Adipocyte (in vitro differentiated cells): ENCODE measurements at places on chromosomes 2 and 18.

DNA sequence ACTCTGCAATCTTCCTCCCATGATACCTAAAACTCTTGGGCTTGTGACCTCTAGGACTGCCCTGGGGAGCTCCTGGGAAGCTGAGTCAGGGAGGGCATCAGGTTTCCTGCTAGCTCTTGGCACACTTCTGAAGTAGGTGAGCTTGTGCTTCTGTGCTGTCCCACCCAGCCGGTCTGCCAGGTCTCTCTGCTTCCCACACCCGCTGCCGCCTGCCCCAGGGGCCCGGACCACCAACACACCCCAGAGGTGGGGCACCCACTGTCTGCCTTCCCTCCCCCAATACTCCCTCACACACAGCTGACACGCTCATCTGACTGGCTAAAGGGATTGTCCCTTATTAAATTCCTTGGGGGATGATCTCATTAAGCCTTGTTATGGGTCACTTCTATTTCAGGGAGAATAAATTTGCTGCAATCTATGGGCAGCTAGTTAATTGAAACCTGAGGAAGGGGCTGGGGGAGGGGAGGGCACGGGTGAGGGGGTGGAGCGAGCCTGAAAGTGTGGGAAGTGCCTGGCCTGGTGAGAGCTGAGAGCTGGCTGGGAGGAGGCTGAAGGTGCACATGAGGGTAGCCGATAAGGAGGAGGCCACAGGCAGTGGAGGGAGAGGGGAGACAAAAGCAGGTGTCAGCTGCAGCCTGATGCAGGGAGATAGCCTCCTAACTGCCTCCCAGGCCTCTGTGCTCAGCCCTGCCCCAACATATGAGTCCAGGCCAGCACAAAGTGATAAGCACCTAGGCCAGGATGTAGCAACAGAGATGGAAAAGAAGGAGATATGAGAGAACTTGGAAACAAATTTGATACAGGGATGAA lies 48.8 kb downstream of the HAUS1 start:
- DNase-seq, result no peak

DNA sequence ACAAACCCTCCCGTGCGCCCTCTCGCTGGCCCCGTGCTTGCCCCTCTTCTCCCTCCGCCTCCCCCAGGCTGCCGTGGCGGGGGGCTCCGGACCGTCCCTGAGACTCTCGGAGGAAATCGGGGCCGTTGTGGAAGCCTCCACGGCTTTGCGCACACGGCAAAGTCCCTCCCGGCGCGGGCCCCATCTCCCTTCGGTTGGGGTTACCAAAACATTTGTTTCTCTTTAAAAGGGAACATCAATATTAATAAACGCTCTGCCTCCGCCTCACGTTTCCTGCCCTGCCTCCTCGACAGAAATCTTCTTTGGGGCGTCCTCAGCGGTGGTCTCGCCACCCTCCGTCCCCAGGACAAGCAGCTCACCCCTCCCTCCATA lies 3.8 kb downstream of the PAX3 start:
- DNase-seq, result peak; percentile 70

DNA sequence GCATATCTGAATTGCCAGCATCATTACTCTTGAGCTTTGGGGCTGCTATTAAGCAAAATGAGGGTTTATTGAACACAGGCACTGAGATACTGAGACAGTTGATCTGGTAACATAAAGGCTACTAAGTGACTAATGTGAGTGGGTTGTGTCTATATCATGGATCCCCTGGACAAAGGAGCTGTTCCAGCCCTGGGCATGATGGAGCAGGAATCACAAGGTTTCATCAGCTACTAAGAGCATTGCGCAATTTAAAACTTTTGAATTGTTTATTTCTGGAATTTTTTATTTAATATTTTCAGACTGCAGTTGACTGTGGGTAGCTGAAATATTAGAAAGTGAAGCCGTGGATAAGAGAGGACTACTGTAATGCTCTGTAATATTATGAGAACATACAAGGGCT lies 73.5 kb downstream of the MGAT5 start:
- DNase-seq, result peak; percentile 74

DNA sequence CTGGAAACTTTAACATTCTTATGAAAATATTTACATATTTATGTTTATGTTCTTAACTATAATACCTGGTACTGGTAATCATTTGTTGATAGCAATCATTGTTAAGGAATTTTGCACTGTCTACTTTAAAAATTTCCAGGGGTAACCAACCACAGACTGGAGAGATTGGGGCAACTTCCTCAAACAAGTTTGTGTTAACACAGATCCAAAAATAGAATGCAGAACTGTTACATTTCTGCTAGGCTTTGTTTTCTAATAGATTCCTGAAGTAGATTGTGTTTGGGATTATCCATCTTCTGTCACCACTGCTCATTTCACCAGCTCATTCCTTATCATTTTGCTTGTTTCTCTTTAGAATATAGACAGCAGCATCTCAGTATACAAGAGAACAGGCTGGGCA lies 23.7 kb downstream of the RNF125 start:
- DNase-seq, result no peak

GRCh38 chr2:26579025-26579722 lies 62.0 kb downstream of the CIB4 start:
- no peak for DNase-seq

GRCh38 chr2:127064642-127065250 lies 42.2 kb downstream of the BIN1 start:
- peak; percentile 98 for DNase-seq

- no peak for DNase-seq
These were observed 19.8 kb downstream of the VPS4B start for GRCh38 chr18:63402246-63403162.

GRCh38 chr18:45670281-45670962 lies 53.6 kb upstream of the SLC14A1 start:
- DNase-seq, result no peak

- peak; percentile 6 for DNase-seq
These were observed 353.6 kb upstream of the FSIP2 start for GRCh38 chr2:185384822-185385560.

DNA sequence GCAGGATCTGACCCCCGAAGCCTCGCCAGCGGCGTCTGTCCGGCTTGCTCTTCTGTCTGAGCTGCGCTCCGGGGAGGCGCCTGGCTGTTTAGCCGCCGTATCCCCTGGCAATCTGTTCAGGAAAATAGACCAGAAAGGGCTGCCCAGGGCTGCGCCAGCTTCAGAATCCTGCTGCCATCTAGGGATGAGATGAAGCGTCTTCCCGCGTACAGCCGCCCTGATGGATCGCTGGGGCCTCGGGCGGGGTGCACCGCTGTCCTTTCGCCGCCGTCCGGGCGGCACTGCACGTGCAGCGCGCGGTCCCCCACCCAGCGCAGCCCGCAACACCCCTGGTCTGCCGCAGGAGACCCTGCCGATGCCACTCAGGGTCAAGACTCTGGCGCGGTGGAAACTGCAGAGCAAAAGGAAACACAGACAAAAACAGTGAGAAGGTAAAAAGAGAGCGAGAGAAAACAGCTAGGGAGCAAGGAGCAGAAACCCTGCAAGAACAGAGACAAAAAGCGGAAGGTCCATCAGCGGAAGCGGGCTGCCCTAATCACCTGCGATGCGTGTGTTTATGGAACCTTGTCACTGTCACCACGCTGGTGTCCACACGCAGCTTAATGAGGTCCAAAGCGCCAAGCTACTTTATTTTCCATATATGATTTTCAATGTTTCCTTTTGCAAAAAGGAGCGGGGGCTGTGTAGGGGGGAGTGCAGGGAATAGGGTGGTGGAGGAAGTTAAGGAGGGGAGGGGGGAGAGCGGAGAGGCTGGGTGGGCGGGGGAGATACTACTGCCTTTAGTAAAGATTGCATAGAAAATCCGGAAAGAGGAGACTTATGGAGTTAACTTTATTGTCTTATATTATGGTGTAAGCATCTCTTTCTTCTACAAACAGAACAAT lies 2113.3 kb upstream of the PIK3C3 start:
- DNase-seq, result peak; percentile 69

- no peak for DNase-seq
These were observed 126.5 kb downstream of the LPIN1 start for GRCh38 chr2:11872948-11873269.

DNA sequence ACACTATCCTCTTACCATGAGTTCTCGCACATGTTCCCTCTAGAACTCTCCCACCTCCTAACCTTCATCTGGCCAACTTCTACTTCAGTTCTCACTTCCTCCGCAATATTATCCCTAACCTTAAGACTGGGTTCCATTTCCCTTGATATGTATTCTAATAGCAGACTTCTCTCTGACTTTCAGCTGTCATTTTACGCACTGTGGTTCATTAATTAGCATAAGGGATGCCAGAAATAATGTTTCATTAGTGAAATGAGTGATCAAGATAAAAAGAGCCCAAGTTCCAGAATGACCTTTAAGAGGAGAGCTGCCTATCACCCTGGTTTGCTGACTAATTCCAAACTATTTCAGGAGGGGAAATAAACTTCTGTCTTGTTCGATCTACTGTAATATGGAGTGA lies 108.6 kb upstream of the CCDC150 start:
- DNase-seq, result no peak

GRCh38 chr2:172281648-172282570 lies 145.5 kb upstream of the ITGA6 start:
- peak; percentile 38 for DNase-seq

DNA sequence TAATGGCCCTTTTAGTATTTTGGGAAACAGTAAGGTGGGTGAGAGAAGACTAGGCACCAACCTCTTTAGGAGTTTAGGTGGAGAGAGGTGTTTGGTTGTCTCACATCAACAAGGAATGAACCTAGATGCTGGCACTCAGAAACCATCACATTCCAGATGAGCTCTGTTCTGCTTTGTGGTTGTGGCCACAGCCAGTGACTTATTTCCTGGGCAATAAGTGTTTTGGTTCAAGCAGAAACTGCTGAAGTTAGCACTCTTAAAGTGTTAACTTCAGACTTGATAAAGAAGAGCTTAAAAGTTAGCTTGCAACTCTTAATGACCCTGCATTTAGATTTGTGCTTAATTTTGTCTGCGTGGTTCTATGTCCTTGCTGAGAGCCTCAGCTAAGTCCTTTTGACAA lies 929.2 kb downstream of the SLC4A3 start:
- DNase-seq, result peak; percentile 19

GRCh38 chr2:161135951-161136593 lies 24.2 kb upstream of the TANK start:
- no peak for DNase-seq

DNA sequence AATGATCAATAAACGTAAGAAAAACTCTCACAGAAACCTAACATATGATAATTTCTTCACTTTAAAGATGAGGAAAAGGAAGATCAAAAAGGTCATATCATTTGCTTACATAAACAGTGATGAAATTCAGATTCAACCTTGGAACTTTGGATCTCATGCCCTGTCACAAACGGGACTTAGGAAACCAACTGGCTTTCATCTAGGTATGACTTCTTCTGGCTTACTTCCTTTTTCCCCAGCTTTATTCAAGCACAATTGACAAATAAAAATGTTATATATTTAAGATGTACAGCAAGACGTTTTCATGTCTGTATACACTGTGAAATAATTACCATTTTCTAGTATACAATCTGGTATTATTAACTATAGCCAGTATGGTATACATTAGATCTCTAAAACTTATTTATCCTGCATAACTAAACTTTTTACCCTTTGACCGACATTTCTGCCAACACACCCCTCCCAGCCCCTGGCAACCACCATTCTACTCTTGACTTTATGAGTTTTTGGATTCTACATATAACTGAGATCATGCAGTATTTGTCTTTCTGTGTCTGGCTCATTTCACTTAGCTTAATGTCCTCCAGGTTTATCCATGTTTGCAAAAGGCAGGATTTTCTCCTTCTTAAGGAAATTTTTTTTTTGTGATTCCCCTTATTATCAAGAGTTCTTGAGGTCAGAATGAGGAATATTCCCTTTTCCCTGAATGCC lies 46.0 kb upstream of the COBLL1 start:
- no peak for DNase-seq

DNA sequence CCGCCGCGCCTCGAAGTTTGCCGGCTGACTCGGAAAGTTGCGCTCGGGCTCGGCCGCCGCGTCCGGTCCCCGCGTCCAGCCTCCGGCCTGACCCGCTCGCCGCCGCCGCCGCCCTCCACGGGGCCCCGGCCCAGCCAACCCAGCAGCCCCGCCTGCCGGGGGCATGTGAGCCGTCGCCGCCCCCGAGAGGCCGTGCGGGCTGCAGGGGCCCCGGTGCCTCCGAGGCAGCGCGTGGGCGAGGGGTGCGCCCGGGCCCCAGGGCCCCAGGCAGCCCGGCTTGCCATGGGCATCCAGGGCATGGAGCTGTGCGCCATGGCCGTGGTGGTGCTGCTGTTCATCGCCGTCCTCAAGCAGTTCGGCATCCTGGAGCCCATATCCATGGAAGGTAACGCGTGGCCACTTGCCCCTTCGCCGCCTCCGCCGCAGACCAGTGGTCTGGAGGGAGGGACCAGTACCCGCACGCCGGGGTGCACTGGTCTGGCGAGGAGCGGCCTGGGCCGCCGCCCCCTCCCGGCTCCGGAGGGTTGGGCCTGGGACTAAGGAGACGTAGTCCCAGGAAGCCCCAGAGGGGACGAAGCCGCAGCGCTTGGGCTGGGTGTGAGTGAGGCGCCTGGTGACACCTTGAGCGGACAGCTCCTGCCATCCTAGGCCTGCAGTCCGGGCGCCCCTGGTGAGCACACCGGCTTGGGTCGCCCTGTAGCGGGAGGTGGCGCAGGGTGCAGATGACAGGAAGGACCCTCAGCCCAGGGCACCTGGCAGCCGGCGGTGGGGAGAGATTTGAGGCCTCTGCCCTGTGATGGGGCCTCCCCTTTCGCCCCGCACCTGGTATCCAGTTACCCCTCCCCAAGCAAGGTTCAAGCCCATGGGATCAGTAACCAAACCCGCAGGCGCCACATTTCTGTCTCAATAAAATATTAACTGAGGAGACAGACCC lies 49.9 kb downstream of the KCNIP3 start:
- DNase-seq, result peak; percentile 75

- no peak for DNase-seq
These were observed 217.6 kb downstream of the NDUFA10 start for GRCh38 chr2:239807568-239807967.

- no peak for DNase-seq
These were observed 101.3 kb upstream of the NDUFV2 start for GRCh38 chr18:9001209-9001608.

DNA sequence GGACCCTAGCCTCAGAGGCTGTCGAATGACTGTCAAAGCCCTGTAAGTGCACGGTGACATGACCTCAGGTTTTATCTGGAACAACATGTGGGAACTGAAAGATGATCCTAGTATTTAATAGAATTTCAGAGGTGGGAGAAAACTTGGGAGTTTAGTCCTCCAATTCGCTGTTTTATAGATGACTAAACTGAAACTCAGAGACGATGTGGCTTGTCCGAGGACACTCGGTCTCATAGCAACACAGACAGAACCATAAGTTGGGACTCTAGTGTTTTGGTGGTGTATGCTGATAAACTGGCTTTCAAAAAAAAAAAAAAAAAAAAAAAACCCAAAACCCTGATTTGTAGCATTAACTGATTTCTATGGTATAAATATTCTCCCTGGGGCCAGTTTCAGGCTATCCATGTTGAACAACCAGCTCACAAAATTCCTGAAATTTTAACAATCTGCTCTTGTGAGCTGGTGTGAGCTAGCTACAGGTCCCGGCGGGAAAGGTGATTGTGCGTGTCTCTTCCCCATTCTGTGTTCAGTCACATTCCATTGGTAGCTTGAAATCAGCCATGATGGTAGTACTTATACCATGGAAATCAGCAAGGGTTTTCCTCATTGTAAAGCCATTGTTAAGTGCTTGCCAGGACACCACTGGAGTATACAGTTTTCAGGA lies 195.5 kb upstream of the EPAS1 start:
- DNase-seq, result no peak

GRCh38 chr2:210442457-210442856 lies 34.1 kb downstream of the LANCL1 start:
- DNase-seq, result no peak
